ENCODE measurements at places on chromosomes 13 and 19.

DNA sequence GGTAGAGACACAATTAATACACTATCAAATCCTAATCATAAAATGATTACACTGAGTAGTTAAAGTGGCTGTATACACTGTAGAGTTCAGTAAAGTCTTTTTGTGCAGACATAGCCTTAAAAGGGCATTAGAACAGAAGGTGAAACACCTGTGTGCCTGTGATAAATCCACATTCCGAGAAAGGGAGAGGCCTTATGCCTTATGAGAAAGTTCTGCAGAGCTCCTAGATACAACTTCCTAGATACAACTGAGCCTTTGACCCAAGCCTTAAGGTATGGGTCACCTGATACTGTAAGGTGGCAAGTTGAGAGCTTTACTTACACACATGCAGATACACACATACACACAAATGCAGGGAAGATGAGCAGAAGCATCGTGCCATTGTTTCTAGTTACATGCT lies 6.3 kb downstream of the SERP2 start:
- no peak for DNase-seq

GRCh38 chr13:45137526-45137925 lies 17.2 kb downstream of the GTF2F2 start:
- DNase-seq = peak; percentile 83

GRCh38 chr13:44920013-44920412 lies 69.3 kb downstream of the NUFIP1 start:
- DNase-seq = no peak

- DNase-seq = peak; percentile 61
Observed at GRCh38 chr19:41123716-41124294, 9.6 kb downstream of the CYP2F1 start.

- DNase-seq = no peak
Observed at GRCh38 chr19:2259336-2259735, 3.1 kb upstream of the JSRP1 start.

- no peak for DNase-seq
Observed at GRCh38 chr19:30667227-30667626, 295.0 kb downstream of the ZNF536 start.

- DNase-seq = peak; percentile 29
Observed at GRCh38 chr13:113916330-113916815, 52.5 kb upstream of the GAS6 start.

DNA sequence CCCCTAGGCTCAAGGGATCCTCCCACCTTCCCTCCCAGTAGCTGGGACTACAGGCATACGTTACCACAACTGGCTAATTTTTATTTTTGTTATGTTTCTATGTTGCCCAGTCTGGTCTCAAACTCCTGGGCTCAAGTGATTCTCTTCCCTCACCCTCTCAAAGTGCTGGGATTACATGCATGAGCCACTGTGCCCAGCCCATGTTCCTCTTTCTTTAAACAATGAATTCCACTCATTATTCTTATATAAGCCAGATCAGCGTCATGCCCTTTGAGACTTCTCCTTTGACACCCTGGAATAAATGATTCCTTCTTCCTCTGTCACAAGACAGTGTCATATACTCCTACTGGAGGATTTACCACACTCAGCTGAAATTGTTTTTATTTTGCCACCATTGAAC lies 519.9 kb upstream of the SPRY2 start:
- DNase-seq = peak; percentile 49

DNA sequence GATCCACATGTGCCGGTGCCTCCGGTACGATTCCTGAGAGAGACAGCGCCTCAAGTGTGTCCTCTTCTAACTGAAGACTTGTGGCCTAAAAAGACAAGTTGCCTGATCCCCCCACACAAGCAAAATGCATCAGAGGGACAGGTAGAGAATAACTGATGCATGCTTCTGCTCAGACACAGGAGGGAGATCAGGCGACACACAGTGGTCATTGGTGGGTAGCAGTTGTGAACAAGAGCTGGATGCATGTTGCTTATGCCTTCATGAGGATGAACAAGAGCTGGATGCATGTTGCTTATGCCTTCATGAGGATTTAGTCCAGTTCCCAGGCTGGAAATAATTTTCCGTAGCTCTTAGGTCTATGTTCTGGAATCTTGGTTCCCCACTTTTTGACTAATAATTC lies 505.6 kb downstream of the MYO16 start:
- DNase-seq = no peak

DNA sequence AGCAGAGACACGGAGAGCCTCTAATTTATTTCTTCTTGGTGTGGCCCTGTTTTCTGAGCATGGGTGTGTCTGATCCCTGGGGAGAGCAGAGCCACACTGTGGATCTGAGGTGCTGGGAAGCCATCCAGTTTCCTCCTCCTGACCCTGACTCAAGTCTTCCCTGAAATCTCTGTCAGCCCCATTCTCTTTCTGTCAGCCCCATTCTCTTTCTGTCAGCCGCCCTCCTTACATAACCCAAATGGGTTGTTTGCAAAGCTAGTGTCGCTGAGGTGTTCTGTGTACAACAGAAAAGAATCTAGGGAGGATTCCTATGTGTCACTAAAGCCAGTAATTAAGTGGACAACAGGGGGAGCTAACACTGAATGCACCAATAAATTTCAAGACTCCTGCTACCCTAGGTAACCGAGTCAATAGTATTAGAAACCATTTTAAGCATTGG lies 50.2 kb downstream of the LRCH1 start:
- no peak for DNase-seq

GRCh38 chr19:11552666-11553372 lies 6.2 kb downstream of the ELOF1 start:
- no peak for DNase-seq

GRCh38 chr19:50768277-50768676 lies 2.0 kb upstream of the GPR32 start:
- no peak for DNase-seq

Measured in inflammatory macrophage (primary cell).